ENCODE measurements at places on chromosomes 11 and 22.

DNA sequence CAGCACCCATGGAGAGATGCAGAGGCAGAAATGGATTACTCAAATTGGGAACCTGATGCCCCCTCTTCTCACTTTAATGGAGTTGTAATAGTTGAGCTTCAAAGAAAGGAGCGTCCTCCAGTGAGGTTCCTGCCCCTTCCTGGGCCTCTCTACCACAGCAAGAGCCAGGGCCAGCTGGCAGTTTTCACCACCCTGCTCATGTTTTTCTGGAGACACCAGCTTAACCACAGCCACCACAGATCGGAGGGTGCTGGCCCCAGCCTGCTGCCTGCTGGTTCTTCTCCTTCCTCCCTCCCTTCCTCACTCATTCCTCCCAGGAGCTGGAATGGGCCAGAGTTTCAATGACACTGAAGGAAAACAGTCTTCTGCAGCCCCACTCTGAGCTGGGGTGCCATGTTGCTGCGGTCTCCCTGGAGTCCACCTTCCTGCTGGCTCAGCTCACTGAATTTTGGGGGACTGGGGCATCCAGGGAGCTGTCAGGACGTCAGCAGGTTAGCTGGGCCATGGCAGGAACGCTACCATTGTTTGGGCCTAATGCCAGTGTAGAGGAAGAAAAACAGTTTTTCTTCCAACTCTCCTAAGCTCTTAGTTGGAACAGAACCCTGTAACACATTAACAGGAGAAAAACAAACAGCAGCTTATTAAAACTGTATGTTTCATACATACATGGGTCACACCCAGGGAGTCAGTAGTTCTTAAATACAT lies 57.7 kb downstream of the TRAF6 start:
- no peak for DNase-seq

- no peak for DNase-seq
Measured at GRCh38 chr11:2273771-2274170, 3.4 kb upstream of the ASCL2 start.

DNA sequence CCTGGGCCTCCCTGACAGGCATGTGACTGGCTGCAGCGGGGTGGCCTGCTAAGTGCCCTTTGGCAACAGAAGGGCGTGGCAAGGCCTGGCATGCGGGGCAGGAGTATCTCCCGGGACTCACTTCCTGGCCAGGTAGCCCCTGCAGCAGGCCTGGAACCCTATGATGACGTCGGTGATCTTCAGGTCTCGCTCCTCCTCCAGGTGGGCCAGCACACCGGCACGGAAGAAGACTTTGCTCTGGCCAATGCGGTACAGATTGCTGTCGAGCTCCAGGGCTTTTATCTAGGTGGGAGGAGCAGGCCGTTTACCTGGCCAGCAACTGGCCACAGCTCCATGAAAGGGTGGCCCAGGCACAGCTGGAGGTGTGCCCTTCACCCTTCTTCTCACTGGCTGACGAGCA lies 50.9 kb downstream of the APOL1 start:
- DNase-seq: no peak

GRCh38 chr11:31619980-31620379 lies 110.4 kb downstream of the ELP4 start:
- no peak for DNase-seq

DNA sequence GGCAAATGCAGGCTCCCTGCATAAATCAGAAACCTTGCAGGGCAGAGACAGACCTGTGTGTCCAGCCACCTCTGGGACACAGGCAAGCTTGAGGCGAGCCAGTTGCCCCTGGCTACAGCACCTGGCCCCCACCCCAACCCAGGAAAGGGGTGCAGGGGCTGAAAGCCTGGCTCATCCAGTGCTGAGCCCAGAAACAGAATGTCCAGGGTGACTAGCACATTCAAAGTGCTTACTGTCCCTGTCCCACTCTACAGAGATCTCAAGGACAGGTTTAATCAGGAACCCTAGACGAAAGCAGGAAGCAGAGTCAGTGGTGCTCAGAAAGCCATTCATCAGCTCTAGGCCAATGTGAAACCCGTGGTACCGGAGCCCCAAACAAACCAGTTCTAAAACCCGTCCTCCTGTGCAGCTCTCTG lies 31.9 kb downstream of the PLEKHA7 start:
- no peak for DNase-seq

GRCh38 chr11:11661326-11662040 lies 39.7 kb upstream of the GALNT18 start:
- peak; percentile 89 for DNase-seq

DNA sequence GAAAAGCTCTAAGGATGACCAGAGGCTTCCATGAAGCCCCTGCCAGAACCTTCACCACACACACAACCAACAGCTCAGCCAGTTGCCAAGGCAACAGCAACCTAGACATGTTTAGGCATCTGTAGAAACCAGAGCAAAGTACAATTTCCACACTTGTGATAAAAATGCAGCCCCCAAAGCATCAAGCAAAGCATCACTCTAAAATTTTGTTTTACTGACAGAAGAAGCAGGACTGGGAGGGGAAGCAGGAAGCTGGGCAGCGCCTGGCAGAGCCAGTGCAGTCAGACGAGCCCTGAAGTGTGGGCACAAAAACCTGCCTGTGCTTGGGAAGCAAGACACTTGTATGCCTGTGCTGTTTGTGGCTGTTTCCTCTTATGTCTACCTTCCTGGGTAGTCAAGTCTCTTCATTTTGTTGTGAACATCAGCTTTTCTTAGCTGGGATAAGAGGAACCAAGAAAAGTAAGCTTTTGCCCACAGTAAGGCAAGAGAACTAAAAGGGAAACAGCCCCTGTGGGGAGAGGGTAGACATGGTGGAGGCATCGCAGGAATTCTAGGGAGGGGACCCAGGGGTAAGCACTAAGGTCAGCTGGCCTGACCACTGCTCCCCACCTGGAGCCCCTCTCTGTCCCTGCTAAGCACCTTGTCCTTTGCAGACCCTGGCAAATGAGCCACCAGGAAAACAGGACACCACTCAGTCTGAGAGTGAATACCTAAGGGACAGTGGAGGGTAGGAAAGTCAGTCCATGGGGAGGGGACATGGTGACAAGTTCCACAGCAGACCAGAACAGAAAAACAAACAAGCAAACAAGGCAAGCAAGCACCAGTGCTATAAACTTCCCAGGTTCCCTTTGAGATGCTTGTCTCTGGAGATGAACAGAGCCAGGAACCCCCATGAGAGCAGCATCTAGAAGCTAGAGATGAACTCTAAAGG lies 13.4 kb downstream of the PACSIN2 start:
- no peak for DNase-seq

GRCh38 chr11:1150116-1150515 lies 7.6 kb upstream of the MUC5AC start:
- DNase-seq: no peak

DNA sequence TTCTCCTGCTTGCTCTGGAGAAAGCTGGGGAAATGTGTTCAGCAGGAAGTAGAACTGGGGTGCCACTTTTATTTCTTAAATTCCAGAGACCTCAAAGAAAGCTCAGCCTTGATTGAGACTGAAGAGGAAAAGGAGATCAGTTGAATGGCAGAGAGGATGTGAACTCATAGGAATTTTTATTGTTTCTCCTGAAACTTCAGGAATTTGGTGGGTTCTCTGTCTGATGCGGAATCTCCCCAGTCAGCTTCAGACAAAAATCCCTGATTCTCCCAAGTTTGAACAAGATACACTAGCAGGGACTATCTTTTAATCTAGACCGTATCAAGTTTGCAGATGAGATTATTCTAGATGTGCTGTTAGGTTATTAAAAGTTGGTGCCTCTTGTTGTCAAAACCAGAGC lies 23.0 kb downstream of the EHF start:
- DNase-seq: no peak

GRCh38 chr11:11871991-11872401 lies 30.2 kb downstream of the USP47 start:
- no peak for DNase-seq

- no peak for DNase-seq
Measured at GRCh38 chr11:14542324-14542723, 22.1 kb upstream of the PSMA1 start.

- DNase-seq: no peak
Measured at GRCh38 chr11:10897150-10897549, 39.3 kb upstream of the ZBED5 start.

- DNase-seq: no peak
Measured at GRCh38 chr11:74265256-74265655, 46.2 kb downstream of the P4HA3 start.

GRCh38 chr22:35894937-35895708 lies 133.5 kb downstream of the RBFOX2 start:
- DNase-seq: no peak

DNA sequence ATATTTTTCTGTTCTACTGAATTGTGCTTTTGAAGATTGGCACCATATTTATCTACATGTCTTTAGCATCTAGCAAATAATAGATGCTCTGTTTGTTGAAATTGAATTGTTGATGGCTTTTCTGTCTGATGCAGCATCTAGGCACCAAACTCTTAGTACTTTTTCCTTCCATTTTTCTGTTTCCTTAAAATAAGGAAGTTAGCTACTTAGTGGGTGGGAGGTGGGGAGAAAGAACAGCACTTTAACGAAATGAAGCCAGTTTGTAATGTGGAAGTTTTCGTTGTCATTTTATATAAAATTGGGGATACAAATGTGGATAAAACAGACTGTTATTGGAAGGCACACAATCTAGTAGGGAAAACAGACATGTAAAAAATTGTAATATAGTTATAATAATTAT lies 76.6 kb downstream of the HIPK3 start:
- DNase-seq: no peak

DNA sequence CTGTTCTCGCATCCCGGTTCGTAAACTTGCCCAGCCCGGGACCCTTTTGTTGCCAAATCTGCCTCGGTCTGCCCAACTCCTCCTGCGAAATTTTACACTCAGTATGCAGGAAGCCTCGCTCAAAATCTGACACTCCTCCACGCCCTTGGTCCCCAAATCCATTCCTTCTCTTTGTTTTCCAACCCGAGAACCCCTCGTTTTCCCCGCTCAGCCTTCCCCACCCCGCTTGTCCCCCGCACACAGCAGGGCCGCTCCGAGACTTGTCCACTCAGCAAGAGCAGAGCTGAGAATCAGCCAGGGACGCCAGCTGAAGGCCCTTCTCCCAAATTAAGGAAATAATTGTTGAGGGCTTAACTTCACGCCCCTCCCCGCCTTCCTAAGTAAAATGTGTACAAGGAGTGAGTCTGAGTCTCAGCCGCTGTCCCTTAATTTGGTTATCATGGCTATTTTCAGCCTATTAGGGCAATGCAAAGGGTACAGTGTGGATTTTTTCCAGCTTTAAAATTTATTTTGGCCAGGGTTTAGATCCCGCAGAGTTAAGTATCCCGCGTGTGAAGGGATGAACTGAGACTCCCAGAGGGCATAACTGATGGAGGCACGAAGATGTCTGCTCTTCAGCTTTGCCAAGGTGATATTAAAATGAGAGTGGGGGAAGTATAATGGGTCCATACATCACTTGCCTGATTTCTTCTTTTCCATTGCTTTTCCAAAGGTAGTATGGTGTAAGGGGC lies 581 bp upstream of the FBXO3 start:
- DNase-seq: no peak

DNA sequence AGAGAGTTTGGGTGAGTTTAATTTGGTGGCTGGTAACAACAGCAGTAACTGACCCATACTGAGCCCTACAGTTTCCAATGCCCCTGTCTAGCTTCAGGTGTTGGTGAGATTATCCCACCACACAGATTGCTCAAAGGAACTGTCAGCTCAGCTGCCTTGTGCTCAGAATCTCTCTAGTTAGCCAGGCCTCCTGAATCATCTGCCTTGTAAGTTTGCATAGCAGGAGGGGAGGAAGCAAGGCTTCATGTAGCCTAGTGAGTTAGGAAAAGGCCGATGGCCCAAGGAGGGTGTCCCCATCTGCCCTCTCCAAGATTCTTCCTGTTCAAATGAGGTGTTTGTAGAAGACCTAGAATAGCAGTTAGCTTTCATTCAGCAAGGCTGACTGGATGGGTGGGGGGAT lies 74.3 kb downstream of the MICAL2 start:
- DNase-seq: no peak

DNA sequence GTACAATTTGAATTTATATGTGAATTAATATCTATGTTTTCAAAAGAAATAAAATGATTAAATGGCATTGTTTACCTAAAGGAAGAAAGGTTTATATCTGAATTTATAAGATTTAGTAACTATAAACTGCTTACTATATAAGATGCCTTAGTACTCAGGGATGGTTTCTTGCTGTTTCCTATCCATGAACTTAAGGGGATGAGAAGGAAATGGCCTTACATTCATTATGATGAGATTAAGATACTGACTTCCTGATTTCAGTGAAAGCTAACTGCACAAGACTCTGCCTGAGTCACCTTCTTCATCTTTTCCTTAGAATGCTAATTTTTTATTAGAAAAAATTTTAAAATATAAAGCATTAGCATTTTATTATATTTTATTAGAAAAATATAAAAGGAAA lies 606.3 kb upstream of the ARHGAP42 start:
- no peak for DNase-seq

DNA sequence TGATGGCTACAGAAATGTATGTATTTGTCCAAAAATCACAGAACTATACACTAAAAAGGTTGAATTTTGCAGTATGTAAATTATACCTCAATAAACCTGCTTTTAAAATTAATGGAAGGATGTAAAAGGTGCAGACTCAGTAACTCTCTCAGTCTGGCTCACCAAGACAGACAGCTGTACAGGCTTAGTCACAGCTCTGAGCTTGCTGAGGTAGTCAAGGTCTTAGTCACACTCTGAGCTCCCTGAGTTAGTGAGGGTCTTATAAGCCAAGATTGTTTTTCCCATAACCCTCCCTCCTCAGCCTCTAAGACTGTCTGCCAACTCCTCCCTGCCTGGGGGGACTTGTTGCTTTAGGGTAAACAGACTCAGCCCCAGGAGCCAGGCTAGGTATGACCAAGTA lies 59.3 kb upstream of the IZUMO1R start:
- no peak for DNase-seq

GRCh38 chr11:2975594-2975993 lies 16.5 kb downstream of the NAP1L4 start:
- no peak for DNase-seq

All from cerebellar nuclear complex (tissue), 1 donor.